ENCODE measurements at places on chromosomes 12 and 14.

DNA sequence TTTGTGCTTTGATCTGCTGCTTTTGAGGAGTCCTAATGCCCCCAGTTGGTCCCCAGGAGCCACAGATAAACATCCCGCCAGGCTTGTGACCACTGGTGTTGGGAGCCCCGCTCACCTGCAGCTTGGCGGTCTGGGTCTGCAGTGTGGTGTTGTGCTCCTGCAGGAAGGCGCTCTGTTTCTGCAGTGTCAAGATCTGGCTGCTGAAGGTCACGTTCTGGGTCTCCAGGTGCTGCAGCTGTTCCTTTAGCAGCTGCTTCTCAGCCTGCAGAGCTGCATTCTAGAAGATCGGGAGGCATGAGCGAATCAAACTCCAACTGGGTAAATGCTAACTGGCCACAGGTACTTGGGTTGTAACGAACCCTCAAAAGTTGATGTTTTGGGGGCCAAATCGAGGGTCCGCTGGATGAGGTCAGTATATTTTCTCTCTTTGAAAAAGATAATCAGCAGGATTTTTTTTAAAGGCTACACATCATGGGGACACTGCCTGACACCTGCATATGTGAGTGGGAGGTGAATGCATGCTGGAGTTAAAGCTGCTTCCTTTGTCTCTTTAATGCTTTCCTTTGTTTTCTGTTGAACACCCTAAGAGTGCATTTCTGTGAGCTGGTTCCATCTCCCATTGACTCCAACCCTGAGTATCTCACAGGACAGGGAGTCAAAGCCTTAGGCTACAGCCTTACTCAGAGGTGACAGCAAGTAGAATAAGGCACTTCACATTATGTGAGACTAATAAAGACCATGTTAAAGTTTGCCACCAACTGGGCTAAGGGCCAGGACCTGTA, 61.3 kb upstream of the GPR68 start:
- DNase-seq = no peak

- DNase-seq = no peak
Measured at GRCh38 chr12:26863515-26863914, 30.5 kb upstream of the ITPR2 start.

GRCh38 chr12:31466768-31467167, 124.2 kb downstream of the DENND5B start:
- no peak for DNase-seq

GRCh38 chr14:86989285-86989684, 1003.7 kb downstream of the GALC start:
- no peak for DNase-seq

DNA sequence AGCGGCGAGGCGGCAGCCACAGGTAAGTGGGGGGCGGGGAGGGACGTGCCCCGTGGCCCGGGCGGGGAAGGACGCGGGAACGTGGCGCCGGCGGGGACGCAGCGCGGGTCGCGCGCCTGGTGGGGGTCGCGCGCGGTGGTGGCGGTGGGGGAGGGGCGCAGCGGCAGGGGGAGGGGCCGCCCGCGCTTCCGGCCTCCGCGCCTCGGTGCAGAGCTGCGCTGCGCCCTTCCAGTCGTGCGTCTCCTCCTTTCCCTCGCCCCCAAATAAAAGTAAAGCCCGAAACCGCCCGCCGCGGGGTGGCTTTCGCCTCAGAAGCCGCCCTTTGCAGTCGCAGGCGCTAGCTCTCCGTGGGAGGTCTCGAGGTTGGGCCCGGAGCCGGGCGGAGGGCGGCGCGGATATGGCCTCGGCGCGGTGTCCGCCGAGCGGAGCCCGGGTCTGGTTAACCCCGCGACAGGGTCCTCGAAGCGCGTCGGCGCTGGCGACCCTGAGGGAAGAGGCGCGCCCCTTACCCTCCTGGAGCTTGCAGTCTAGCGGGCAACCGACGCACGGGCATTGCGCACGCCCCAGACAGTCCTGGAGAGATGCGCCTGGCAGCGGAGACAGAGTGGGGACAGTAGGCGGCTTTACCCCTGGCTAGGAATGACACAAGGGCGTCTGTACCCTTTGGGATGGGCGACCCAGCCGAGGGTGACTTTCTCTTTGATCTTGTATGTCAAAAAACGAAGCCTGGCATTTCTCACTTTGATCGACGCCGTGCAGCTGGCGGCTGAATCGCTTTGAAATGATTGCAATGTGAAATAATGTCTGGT, 589 bp downstream of the ATF1 start:
- DNase-seq = no peak

DNA sequence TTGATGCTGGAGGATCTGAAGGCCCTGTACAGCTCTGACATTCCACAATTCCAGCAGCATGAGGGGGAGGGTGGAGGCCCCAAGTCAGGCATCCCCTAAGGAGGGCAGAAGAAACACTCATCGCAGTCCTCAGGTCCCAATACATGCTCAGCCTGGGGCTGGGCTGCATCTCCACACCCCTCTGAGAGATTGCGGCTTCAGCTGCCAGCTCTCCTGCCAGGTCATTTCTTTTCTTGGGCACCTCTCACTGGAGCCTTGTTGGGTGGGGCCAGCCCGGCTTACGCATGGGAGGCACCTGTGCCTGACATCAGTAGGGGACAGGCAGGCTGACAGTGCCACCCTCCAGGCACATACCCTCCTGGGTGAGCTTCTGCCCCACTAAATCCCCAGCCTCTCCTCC, 89.8 kb downstream of the DICER1 start:
- no peak for DNase-seq

- no peak for DNase-seq
Measured at GRCh38 chr14:99350751-99351150, 78.8 kb upstream of the BCL11B start.
